Hepatic stellate cell (primary cell): ENCODE measurements at places on chromosomes 13 and 19.

DNA sequence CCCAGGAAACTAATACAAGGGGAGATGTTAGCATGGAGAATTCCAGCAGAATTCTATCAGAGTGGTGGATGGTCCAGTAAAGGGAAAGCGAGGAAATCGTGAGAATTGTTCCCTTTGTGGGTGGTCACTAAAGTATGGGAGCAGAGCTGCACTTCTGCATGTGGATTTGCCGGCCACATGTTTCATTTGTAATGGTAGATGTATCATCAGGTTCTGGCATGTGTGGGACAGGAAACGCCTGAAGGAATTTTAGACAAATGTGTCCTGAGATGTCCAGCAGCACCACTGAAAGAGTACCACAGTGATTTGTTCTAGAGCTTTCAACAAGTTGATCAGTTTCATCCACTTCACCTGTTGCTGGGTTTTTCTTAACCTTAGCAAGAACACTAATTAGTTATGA is 308.4 kb downstream of the SHISA2 start:
- no peak for DNase-seq

GRCh38 chr13:28346154-28346553 is 148.8 kb downstream of the FLT1 start:
- no peak for DNase-seq

- DNase-seq: no peak
These were observed 9.4 kb downstream of the ARHGEF18 start for GRCh38 chr19:7358102-7358597.

GRCh38 chr19:7645656-7646425 is 8.9 kb downstream of the STXBP2 start:
- DNase-seq: no peak

DNA sequence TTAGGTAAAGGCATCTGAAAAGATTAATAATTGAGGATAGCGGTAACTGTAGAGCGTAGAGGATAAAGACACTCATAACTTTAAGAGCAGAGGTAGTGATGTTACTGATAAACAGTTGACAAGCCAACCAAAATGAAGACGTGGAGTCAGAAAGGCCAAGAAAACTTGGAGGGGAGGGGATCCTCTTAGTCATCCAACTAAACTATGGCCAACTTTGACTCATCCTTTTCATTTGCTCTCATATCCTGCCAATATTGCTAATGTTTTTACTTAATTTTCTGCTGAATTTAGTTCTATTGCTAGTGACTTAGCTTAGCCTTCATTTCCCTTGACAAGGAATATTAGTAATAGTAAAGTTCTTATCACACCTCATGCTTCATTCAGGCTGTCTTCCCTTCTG is 13.4 kb downstream of the ITGBL1 start:
- DNase-seq: no peak

DNA sequence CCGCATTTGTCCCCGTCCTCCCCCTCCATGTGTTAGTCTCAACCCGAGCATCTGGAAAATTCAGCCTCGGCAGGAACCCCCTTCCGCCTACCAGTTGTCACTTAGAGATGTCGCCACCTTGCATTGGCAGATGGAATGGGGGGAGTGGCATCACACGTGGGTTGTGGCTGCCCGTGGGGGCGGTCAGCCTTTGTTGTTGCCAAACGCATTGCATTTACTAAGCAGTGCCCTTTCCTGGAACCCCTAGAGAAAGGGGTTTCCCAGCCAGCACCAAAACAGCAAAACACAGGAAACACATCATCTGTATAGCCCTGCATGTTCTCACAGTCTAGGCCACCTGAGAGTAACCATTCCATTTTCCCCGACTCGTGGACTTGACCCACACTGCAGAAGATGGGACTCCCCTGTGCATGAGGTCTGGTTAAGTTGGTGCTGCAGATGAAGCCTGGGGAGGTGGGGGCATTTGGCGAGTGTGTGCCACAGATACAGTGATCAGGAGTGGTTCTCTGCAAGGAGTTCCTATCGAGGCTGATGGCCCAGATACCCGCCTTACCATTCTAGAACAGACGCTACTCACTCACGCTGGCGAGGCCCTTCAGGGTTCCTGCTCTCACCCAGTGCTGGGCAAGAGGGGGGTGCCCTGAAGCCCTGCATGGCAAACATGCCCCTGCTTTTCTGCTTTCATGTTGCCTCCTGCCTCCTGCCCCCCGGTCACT is 38.3 kb downstream of the TMED1 start:
- no peak for DNase-seq

DNA sequence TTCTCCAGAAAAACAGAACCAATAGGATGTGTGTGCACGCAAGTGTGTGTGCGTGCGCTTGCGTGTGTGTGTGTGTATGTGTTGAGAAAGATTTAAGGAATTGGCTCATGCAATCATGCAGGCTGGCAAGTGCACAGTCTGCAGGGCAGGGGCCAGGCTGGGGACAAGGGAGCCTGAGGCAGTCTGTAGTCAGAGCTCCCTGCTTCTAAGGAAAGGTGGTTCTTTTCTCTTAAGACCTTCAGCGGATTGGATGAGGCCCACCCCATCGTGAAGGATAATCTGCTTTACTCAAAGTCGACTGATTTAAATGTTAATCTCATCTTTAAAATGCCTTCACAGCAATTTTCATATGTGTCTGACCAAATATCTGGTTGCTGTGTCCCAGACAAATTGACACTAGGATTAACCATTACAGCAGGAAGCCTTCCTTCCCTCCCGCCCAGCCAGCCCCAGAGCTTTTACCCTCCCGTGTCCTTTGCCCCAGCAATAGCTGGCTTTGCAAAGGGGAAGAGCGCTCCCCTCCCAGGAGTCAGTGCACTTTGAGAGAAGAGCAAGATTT is 15.0 kb upstream of the NAXD start:
- DNase-seq: no peak
